Gastroesophageal sphincter (tissue), 4 donors: ENCODE measurements at places on chromosomes 16 and 17.

- no peak for ATAC-seq
Measured at GRCh38 chr16:15043344-15043743, 12.5 kb downstream of the NTAN1 start.

DNA sequence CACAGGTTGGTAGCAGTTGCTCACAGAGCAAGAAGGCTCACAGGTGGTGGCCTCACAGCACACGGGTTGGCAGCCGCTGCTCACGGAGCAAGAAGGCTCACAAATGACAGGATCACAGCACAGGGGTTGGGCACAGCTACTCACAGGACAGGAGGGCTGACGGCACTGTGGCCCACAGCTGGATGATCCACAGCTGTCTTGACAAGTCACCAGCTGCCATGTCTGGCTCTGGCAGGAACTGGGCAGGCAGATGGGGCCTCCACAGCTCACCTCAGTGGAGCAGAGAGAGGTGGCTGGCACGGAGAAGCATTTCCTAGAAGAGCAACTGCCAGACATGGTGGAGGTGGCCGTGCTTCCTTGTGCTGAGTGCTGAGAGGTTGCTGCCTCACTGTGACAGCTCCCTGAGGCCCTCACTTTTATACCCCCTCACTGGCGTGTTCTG lies at the start of gene KRTAP16-1:
Gene KRTAP16-1, minus strand, starts transcription at position 392 of the 442 bp plus-strand sequence. Its CDS starts 56 bp downstream, at position 336.
- no peak for ATAC-seq

DNA sequence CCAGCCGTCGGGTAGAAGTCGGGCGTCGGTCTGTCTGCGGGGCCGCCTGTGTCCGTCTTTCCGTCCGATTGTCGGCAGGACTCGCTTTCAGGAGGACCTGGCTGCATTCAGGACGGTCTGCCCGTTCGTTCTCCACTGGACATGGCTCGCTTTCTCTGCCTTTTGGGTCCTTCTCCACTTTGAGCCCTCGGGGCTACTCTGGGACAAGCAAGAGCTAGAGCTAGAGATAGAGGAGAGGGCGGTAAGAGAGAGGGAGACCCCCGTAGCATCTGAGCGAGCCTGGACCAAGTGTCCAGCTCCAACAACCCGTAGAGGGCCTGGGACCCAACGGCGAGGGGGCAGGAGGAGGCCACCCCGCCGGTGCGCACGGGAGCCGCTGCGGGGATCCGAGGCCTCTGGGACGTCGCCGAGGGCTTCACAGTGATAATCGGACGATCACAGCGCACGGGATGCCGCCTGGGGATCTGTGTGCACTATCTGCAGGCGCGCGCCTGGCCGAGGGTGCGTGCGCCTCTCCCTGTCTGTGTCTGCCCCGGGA lies 4.5 kb downstream of the TBX4 start:
- ATAC-seq, result no peak

GRCh38 chr16:17107450-17107849 lies 363.3 kb downstream of the XYLT1 start:
- ATAC-seq, result no peak

DNA sequence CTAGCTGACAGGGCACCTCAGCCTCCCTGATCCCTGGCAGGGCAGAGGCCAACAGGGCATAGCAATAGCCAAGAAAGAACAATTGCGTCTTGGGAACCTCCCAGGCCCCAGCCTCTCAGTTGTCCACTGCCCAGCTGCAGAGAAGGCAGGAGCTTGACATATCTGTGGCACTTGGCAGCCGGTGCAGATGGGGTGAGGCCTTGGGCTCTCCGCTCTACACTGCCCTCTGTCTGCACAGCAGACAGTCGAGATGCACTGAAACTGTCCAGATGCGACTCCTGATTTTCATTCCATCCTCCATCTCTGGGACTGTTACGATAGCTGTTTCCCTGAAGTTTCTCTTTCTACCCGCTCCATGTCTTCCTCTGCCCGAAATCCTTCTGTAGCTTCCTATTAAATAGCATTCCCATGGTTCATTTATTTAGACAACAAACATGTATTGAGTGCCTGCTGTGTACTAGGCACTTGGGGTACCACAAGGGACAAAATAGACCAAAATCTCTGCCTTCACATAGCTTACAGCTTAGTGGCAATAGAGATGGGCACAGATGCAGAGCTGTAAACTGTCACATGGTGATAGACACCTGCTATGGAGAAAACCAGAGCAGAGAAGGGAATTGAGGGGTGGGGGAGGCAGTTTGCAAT lies 3.3 kb downstream of the POLR3E start:
- no peak for ATAC-seq

- ATAC-seq, result no peak
Measured at GRCh38 chr17:67525239-67526135, 148.4 kb downstream of the PITPNC1 start.

DNA sequence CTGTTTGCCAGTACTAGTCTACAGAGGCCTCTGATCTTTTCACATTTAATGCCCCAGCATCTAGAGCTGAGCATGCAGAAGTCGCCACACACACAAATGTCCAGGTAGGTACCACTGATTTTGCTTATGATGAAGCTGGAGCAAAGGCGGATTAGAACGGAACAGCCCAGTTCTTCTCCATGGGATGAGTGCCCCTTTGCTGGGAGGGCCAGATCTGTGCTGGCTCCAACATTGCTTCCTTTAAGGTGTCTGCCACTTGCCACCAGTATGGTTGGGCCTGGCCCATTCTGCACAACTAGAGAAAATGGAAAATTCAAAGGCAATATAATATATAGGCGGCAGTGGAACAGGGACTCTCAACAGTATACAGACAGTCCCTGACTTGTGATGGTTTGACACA lies 2.2 kb upstream of the MNT start:
- no peak for ATAC-seq

- no peak for ATAC-seq
Measured at GRCh38 chr17:1966274-1967086, 58.7 kb downstream of the RTN4RL1 start.

- peak; percentile 74 for ATAC-seq
Measured at GRCh38 chr17:76492989-76493501, 8.2 kb downstream of the RHBDF2 start.

GRCh38 chr17:68418876-68419275 lies 38.4 kb downstream of the WIPI1 start:
- ATAC-seq, result no peak

- ATAC-seq, result no peak
Measured at GRCh38 chr17:71338396-71338795, 782.4 kb upstream of the SOX9 start.

DNA sequence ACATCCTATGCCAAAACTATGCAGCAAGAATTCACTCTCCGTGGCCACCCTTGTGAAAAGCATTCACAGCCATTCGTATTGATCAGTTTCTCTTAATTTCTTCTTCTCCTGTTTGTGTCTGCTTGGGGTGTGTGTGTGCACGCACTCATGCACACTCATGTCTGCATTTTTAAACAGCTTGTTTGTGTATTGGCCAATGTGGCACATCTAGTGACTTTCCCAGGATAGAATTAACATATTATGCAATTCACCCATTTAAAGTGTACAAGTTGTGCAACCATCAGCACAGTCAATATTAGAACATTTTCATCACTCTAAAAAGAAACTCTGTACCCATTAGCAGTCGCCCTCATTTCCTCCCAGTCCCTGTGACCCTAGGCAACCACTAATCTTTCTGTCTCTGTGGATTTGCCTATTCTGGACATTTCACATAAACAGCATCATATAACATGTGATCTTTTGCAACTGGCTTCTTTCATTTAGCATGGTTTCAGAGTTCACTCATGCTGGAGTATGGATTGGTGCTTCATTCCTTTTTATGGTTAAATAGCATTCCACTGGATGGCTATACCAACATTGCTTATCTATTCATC lies 20.1 kb downstream of the IRX3 start:
- ATAC-seq, result peak; percentile 80

DNA sequence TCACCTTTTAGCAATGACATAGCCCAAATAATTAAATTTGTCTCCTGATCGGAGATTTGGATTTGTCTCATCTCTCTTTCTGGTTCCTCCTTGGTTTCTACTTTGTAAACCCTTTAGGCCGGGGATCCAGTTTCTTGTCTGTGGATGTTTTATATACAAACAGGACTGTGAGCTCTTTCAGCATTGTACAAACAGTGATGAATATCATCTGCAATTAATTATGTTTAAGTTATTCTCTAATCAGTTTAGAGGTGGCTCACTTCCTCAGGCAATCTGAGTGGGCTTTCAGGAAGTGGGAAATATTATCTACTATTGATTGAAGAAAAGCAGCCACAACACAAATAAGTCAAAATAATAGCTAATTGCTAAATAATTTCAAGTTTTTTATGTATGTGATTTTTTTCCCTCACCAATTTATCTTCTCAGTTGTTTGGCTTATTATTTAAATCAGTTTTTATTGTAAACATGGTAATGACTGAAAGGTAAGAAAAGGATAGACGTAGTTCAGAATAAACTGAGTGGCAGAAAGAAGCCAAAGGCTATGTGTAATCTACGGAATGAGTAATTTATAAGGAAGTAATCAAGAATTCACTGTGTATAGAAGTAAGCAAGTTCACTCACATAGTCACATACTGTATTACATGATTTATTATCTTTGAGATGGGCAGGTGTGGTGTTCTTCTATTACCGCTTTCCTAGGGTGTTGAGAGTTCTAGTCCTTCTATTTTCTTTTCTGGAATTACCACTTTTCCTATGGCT lies 3.4 kb upstream of the ABCC11 start:
- ATAC-seq, result no peak

DNA sequence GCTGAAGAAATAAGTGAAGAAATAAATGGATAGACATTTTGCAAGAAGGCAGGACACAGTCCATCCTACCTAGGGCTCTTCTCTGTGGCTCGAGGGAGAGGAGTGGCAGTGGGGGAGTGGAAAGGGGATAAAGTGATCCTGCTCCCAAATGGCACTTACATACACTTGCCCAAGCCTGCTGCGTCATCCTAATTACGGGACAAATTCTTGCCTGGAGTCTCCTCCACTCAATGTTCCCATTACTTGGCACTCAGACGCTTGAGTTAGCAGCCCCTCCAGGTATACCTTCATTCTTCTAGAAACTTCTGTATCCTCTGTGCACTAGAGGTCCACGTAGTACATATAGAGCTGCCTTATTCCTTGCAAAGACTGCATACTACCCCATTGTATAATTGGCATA lies 15.7 kb upstream of the MAP3K14 start:
- no peak for ATAC-seq

GRCh38 chr16:50581845-50582244 lies 33.6 kb downstream of the NKD1 start:
- peak; percentile 34 for ATAC-seq

GRCh38 chr17:16319969-16320368 lies 33.3 kb downstream of the CENPV start:
- ATAC-seq, result no peak

DNA sequence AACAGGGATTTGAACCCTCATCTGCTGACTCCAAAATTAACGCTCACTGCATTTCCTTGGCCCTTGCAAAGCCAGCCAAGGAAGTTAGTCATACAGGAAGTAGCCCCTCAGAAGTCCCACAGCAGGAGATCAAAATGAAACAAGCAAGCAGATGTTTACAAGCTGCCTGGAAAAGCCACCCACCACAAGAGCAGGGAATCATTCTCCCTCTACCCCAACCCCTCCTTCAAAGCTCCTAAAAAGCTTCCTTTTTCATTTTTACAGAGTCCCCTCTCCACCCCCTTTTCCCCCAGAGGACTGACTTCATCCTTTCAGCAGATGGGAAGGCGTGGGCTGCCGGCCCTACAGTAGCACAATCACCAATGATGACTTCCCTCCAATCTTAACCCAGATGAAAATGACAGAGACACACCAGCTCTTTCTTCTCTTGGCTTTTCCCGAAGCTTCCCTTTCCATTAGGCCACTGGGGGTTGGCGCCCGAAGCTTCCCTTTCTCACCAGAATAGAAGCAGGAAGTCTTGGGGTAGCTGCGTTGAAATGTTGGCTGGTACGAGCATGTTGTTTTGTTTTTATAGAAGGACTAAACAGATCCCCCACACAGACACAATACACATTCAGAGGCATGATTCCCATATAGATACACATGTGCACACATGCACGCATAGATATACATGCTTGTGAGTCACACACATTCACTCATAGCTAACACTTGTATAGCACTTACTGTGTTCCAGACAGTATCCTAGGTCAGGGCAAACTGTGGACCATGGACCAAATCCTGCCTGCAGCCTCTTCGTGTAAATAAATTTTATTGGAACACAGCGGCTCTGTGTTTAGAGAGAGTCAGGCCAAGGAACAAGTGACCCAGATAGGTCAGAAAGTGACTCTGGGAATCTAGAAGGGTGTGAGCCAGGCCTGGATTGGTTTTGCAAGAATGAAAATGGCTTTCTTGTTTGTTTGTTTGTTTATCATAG lies 17.4 kb downstream of the ITPRIPL2 start:
- peak; percentile 48 for ATAC-seq

DNA sequence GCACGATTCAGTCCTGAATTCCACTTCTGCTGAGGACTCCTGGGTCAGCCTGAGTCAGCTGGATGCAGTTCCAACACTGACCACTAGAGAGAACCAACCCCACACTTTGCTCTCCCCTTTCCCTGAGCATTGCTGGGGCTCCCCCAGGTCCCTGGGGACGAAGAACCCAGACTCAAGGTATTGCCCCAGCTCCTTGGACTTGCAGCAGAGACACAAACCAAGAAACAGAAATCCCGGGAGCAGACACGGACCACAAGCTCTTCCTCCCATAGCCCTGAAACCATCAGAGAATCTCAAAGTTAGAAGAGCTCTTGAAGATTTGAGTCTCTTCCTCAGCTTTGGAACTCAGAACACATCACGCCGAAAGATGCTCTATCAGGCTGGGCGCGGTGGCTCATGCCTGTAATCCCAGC lies 678 bp upstream of the GH1 start:
- ATAC-seq, result peak; percentile 70

- ATAC-seq, result no peak
Measured at GRCh38 chr16:49662569-49662968, 193.3 kb downstream of the ZNF423 start.
